ENCODE measurements at places on chromosomes 3 and 15.
A peak's percentile ranks its signal among the peaks of the same experiment; 100 is the strongest.

DNA sequence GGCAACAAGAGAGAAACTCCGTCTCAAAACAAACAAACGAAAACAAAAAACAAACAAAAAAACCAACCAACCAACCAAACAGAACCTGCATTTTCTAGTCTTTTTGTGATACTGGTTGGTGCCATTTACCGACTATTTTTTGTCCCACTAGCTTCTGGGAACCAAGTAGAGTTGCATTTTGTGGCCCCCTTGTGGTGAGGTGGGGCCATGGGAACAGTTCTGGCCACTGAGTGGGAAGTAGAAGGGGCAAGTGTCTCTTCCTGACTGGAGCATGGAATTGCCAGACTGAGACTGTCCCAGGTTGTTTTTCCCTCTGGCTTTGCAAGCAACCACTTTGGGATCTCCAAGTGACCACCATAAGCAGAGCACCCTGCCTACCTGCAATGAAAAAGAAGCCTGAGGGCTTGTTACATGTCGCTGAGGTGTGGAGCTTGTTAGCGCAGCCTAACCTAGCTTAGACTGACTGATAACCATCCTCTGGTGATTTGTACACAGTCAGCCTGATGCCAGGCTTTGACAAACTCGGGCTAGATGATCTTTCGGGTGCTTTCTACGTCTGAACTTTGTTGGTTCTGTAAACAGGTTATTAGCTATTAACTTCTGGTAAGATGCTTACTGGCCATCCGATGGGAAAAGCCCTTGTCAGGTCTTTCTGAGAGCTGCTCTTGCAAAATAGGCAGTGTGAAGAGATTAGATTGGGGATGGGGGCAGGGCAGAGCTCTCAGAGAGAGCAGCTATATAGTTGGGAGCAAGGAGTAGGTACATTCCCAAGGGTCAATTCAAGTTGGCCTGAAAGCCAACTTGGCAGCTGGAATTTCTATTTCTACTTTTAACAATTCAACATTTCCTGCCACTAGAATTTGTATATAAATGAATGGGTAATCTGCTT, 172.2 kb downstream of the SSR3 start:
- peak; percentile 3 for DNase-seq

DNA sequence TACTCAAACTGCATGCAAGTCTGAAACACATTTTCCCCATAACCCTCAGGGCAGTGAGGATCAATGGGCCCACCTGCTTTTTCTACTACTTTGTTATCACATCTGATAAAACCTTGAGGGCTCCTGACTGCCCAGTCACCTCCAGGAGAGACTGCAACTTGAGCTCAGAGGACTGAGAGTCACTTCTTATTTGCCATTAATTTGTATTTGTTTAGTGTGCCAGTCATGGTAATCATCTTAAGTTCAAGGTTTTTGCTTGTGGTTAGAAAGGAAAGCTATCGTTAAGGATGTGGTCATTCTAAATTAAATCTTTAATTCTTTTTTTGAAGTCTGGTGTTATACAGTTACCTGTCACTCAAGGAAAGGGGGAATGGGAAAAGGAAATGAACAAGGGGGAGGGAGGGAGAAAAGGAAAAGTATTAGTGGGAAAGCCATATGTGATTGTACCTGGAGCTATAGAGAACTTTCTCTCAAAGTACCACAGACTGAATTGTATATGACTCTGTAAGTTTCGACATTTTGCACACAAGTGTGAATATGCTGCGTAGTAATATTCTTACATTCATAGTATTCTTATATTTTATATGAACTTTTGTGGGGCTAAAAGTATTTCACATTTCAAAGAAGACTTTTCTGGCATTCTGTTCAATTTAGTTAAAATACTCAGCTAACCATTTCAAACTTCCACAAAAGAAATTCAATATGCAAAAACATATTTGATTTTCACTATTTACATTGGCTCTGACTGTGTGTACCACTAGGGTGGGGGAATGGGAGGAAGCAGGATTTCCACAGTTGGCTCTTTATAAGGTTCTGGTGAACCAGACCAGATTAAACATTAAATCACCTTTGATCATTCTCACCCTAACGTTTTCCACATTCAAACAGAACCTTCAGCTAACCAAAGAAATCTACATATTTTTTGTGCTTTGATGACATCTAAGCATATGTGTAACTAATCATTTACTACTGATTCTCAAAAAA, 166.5 kb upstream of the ATP11B start:
- DNase-seq: no peak

- DNase-seq: no peak
Measured at GRCh38 chr15:97350813-97351212, 609.7 kb upstream of the ARRDC4 start.

- DNase-seq: no peak
Measured at GRCh38 chr3:48765376-48765775, 48.4 kb upstream of the IP6K2 start.

DNA sequence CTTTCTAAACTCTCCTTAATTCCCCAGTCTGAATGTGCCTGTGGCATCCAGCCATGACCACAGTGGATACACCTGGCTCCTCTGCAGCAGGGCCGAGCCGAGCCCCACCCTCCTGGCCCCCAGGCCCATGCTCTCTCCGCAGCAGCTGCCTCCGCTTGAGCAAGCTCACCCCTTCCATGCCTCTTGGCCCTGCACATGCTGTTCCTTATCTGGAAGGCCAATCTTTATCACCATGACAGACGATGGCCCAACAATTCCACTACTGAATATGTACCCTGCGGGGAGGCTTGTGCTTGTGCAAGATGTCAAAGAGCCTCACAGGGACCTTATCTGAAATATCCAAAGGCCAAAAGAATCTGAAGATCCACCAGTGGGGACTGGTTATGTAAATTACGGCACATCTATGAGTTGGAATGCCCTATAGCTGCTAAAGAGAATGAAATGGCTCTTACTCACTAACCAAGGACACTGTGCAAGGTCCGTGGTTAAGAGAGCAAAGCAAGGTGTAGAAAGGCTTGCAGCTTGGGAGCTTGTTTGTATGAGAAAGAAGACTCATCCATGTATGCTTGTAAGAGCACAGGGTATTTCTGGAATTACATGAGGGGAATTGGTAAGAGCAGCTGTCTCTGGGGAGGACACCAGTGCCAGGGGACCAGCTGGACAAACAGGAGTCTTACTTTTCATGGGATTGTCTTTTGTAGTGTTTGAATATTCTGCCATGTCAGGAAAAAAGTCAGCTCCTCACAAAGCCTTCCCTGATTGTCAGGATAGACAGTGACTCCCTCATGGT, 55.2 kb downstream of the WNT7A start:
- no peak for DNase-seq

DNA sequence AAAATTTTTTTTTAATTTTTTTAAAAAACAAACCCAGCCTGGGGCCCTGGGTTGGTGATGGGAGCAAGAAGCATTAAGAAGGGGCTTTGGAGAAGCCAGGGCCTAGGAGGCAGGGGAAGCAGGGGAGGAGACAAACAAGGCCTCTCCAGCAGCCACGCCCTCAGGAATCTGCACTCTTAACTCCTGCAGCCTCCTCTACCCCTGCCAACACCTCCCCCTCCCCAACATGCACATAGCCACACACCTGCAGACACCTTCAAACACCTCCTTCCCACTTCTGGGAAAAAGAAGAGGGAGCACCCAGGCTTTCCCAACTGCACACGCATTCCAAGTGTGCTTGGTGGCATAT, 2.7 kb upstream of the DCAF1 start:
- DNase-seq: no peak

DNA sequence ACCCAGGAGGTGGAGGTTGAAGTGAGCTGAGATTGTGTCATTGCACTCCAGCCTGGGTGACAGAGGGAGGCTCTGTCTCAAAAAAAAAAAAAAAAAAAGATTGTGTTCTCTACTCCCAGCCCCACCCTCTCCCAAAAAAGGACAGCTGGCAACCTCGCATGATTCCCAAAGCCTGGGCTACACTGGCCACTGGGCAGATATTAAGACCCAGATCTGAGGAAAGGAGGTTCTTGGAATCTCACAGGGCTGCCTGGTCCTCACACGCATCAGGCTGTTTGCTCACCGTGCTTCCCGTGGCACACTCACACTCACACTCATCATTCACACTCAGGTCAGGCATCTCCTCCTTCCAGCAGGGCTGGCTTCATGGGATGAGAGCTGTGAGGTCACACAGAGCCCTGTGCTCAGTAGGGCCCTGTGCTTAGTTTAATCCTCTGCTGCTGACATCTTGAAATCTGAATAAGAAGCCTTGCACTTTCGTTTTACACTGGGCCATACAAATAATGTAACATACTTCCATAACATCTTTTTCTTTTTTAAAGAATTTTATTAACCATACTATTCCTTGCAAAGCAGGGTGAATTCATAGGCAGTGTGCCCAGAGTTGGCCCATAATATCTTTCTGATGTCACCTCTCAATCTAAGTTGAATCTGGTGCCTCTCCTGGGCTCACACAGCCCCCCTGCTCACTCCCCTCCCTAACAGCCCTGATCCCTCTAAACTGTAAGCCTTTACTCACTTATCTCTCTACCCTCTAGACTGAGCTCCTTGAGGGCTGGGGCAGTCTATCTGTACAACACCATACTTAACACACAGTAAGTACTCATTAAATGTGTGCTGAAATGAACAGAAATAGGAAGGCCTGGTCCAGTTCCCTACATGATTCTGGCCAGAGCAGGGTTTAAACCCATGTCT, 50.2 kb upstream of the C15orf39 start:
- no peak for DNase-seq

DNA sequence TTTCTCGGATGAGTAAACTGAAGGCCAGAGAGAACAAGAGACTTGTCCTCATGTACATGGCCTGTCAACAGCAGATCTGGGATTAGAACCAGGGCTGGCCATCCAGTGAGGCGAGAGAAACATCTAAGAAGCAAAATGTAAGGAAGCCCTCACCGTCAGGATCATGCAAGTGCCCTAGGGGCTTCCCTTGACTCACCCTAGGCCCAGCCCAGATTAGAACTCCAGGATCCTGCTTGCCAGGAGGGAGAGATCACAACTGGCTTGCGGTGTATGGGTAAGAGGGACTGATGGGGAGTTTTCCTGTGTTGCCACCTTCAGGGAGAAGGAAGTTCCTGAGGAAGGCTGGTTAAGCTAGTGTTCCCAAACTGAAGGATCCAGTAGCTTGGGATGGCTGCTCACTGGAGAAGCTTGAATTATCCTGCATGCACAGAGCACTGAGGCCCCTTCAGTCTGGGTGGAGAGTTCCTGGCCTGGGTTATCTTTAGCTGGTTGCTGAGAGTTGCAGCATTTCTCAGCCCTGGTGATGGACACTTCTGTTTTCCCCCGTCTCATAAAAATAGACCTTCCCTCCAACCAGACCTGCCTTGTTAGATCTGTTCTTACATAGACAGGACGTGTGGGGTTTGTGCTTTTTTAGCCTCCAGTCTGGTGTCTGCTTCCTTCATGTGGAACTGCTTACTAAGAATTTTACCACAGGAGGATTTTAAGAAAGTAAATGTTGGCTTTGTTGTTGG, 28.2 kb upstream of the XIRP1 start:
- no peak for DNase-seq

All from activated naive CD4-positive, alpha-beta T cell treated with Interleukin-2 at 50 U/mL for 16 hours (primary cell).